Stimulated activated CD8-positive, alpha-beta memory T cell treated with anti-CD3 and anti-CD28 coated beads, Interleukin-7, amount 100 ng/mL, for 48 hours (primary cell): ENCODE measurements at places on chromosomes 12 and 14.

- no peak for DNase-seq
These were observed 176.7 kb upstream of the ATF7IP start for GRCh38 chr12:14188744-14189143.

GRCh38 chr12:71282020-71282419 is 124.2 kb upstream of the TSPAN8 start:
- no peak for DNase-seq

- no peak for DNase-seq
These were observed 95.0 kb upstream of the CCND2 start for GRCh38 chr12:4178424-4179170.

- no peak for DNase-seq
These were observed 41.7 kb downstream of the SUSD6 start for GRCh38 chr14:69652942-69653684.

GRCh38 chr12:77354766-77355362 is 289.5 kb upstream of the E2F7 start:
- DNase-seq: no peak

DNA sequence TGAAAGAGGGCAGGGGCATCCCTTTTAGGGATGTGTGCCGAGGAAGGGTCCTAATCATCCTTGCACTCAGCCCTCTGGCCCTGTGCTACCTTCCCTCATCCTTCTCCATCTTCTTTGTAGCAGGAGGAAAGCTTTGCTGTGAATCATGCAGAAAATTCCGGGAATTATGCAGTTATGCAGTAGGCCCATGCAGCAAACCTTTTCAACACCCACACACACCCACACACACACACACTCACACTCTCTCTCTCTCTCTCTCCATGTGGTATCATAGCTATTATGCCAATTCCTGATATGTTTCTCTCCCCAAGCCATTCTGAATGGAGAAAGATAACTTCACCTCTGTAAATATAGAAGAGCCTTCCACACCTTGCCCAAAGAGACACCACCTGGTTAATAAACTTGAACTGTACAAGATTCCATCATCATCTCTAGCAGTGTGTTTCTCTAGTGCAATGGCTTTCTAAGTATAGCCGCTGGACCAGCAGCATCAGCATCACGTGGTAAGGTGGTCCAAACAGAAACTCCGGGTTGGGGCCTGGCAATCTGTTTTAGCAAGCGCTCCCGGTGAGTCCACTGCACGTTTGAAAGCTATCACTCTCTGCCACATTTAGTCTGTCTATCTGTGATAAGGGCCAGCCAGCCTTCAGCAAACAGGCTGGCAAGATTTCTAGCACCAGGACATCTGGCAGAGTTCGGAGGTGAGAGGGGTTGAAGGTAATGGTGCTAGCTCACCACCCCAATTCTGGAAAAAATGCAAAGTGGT is 57.6 kb downstream of the MDM2 start:
- no peak for DNase-seq

GRCh38 chr12:3885277-3886094 is 12.3 kb upstream of the PARP11 start:
- DNase-seq: no peak

DNA sequence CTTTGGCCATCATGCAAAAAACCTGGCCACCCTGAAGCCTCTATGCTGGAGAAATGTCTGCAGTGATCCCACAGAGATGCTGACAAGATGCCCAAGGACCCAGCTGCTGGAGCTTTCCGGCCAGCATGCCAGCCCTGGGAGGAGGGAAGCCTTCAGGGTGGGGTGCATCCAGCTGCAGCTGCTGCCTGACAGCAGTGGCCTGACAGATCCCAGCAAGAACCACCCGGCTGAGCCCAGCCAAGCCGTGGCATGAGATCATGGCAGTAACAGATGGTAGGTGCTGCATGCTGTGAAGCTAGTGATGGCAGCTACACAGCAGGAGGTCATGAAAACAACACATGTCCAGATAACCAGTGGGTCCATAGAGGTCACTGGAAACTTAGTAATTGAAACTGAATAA is 13.8 kb downstream of the CLBA1 start:
- no peak for DNase-seq
